ENCODE measurements at places on chromosomes 6 and 20.

DNA sequence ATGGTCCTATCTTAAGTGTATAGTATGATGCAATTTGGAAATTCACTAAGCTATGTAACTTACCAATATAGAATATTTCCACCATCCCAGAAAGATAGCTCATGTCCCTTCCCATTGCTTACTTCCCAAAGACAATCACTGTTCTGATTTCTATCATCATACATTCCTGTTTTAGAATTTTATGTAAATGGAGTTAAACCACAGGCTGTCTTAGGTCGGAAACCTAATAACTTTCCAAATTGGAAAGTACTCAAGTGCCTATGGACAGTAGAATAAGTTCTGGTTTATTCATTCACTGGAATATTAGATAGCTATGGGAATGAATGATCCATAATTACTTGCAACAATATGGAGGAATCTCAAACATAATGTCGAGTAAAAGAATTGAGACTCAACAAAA, 20.1 kb downstream of the ENPP3 start:
- DNase-seq = no peak

DNA sequence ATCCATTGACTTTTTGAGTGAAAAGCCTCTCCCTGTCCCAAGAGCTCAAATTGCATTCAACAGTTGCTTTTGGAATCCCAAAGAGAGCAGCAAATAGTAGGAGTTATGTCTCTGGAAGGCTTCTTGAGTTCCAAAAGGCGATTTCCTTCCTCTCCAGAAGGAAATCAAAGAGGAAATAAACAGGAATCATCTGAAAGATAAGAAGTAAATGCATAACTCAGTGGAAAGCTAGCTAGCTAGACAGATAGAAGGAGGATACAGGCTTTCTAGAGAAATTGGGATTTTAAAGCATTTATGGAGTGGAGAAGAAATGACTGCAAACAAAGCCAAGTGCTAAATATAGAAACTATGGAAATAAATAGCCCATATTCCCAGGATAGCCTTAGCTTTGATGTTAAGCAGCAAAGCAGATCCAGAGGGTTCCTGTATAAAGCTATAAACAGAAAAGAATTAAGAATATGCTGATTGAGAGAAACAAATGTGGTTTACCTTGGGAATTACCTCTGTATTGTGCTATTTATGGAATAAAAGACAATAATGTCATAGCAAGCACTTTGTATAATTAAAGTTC, 214.7 kb downstream of the PLCB1 start:
- no peak for DNase-seq

DNA sequence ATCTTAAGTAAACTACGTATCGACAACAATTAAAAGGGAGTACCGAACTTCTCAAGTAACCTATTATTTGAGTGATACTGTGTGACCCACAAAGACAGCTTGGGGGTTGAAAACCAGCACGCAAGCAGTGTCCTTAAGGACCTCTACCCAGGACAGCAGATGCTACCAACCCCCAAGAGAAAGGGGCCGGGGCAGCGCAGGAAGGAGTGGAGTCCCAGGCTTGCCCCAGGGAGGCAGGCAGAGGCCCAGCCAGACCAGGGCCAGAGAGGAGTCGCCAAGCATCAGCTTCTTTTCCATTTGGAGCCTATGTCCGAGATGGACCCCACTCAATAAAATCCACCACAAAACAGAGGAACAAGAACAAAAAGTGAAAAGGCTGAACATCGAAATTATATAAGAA, 11.9 kb downstream of the DIDO1 start:
- DNase-seq = no peak

- no peak for DNase-seq
Observed at GRCh38 chr6:137776786-137777686, 90.0 kb upstream of the TNFAIP3 start.

- no peak for DNase-seq
Observed at GRCh38 chr20:46168438-46168837, 50.3 kb downstream of the CD40 start.

DNA sequence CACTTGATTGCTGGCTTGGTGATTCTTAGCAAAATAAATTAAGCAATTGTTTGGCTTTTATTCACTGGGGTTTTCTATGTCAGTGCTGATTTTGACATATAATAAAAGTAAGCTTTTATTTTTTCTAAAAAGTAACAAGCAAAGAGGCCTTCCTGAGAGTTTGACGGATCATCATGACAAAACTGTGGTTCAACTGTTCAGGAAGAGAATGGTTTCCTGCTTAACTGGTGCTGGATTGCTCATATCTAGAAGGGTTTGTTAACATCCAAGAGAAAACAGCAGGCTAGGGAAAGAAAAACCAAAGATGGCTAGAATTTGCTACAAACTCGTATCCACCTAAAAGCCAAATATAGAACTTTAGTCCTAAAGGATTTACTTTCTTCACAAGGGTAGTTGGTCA, 21.2 kb downstream of the SERPINB1 start:
- DNase-seq = no peak

GRCh38 chr6:127684501-127684900, 107.5 kb downstream of the C6orf58 start:
- no peak for DNase-seq

GRCh38 chr6:11288065-11288464, 55.6 kb upstream of the NEDD9 start:
- DNase-seq = no peak

DNA sequence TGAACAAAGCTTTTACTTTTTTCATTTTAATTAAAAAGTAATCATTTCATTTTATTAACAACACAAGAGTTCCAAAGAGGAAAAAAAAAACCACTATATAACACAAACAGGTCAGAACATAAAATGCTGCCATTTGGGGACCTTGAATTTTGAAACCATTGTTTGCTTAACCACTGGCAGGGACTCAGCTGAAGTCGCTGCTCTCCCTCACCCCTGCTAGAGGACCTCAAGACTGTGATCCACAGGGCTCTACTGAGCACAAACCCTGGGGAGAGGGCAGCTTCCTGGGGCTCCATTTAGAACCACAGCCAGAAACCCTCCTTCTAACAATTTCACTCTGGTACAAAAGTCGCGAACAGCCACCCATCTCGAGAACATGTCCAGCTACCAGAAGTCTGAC, 28.8 kb downstream of the NCOA5 start:
- no peak for DNase-seq

GRCh38 chr20:43825051-43825402, 89.6 kb upstream of the TOX2 start:
- DNase-seq = no peak

GRCh38 chr6:63805808-63806572, 170.4 kb downstream of the PHF3 start:
- no peak for DNase-seq

DNA sequence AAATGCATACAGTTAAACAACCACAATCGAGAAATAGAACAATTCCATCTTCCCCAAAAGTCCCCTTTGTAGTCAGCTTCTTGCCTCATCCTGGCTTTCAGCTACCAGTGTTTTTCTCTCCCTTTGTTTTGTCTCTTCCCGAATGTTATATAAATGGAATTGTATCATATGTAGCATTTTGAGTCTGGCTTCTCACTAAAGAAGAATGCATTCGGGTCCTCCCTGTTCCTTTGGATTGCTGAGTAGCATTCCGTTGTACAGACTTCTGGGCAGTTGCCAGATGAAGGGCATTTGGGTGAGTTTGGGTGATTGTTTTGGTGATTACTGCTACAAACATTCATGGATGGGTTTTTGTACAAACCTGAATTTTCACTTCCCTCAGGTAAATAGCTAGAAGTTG, 27.8 kb downstream of the PRPH2 start:
- DNase-seq = no peak

GRCh38 chr6:39553029-39553428, 172.2 kb downstream of the KIF6 start:
- no peak for DNase-seq

DNA sequence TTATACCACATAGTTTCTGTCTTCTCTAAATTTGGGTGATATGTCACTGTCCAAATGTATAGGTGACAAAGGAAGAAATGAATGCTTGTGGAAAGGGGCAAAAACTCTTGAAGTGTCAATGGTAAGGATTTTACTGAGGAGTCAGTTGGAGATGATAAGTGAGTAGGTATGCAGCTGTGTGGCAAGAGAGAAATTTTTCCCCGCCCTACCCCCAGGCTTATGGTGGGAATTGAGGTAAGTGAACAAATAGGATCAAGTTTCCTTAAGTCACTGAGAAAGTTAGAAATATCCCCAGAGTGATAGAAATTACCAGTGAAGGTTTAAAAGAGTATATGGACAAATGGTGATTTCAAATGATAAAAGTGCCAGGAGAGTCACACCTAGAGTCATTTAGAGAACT, 11.8 kb downstream of the DSE start:
- DNase-seq = no peak

DNA sequence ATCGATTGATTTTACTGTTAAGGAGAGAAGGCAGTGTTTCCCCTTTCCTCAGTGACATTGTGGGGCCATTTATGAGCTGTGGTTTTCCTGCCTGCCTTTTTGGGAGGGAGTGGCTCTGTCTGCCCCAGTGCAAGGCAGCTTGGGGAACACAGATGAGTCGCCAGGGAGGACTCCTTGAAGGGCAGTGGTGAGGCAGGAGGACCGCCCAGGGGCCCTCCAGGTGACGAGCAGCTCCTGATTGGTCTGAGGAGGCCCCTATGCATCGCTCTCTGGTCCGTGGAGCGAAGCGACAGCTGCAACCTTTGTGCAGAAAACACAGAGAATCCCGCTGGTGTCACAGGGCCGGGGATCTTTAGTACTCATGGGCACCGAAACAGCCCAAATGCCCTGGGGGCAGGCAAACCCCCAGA, 100.3 kb downstream of the TMEM242 start:
- DNase-seq = no peak

DNA sequence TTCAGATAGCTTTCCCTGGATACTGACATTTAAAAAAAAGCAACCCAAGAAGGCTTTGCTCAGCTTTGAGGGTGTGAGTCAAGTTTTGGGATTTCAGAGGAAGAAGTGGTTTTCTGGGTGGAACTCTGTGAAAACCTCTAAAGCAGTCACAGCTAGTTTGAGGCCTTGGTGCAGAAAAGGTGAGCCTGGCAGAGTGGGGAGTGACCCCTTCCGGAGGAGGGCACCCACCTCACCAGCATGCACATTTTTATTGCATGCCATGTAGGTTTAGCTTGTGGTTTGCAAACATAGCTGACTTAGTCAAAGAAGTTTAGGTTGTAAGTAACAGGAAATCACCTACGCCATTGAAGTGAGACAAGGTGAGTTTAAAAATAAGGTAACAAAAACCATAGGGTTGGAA, 146.8 kb upstream of the PMEPA1 start:
- DNase-seq = no peak

DNA sequence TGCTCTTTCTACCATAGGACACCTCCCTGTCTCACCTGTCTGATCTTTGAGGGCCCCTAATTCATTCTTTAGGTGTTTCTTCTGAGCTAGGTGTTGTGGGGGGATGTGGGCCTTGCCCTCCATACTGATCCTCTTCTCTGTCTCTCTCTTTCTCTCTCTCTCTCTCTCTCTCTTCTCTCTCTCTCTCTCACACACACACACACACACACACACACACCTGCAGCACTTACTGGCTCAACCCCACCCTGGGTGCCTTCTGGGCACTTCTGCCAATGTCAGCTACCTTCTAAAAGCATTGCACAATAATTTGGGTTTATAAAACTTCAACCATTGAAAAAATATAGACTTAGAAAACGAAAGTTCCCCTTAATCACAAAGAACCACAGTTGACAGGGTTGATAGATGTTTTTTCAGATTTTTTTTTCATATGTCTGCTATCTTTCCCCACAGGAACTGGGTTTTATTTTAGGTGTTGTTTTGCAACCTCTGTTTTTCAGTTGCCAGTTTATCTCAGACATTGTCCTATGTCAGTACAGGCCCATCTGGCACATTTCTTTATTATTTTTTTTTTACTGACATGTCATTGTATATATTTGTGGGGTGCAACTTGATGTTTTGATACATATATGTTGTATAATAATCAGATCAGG, 28.1 kb downstream of the PKIG start:
- DNase-seq = no peak

DNA sequence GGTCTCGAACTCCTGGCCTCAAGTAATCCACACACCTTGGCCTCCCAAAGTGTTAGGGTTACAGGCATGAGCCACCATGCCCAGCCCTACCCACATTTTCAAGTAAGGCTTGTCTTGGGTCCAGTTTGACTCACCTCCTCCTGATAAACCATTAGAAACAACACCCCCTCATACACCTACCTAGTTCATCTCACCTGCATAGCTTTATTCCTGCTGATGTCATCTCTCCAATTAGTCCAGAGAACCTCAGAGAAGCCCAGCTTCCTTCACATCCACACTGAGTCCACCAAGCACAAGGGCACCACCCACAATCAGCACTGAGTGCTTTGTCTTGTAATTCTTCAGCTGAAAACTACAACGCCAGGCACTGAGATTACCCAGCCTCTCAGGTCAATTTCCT, 35.3 kb downstream of the KIF16B start:
- DNase-seq = no peak

GRCh38 chr6:37017606-37018197, 12.2 kb downstream of the FGD2 start:
- DNase-seq = no peak

GRCh38 chr20:46315311-46315710, 7.0 kb upstream of the CDH22 start:
- DNase-seq = no peak

- DNase-seq = no peak
Observed at GRCh38 chr6:112086744-112087135, 542 bp downstream of the TUBE1 start.

DNA sequence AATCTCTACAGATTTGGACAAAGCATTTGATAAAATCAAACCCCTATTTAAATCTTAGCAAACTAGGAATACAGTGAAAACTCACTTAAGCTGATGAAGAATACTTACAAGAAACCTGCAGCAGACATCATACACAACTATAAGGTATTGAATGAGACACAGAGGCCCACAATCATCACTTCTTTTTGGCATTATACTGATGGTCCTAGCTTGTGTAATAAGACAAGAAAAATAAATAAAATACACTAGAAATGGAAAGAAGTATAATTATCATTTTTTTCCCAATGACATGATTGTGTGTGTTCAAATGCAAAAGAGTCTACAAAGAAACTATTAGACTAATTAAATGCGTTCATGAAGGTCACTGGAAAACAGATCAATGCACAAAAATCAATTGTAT, 8.8 kb upstream of the OR2B6 start:
- no peak for DNase-seq

DNA sequence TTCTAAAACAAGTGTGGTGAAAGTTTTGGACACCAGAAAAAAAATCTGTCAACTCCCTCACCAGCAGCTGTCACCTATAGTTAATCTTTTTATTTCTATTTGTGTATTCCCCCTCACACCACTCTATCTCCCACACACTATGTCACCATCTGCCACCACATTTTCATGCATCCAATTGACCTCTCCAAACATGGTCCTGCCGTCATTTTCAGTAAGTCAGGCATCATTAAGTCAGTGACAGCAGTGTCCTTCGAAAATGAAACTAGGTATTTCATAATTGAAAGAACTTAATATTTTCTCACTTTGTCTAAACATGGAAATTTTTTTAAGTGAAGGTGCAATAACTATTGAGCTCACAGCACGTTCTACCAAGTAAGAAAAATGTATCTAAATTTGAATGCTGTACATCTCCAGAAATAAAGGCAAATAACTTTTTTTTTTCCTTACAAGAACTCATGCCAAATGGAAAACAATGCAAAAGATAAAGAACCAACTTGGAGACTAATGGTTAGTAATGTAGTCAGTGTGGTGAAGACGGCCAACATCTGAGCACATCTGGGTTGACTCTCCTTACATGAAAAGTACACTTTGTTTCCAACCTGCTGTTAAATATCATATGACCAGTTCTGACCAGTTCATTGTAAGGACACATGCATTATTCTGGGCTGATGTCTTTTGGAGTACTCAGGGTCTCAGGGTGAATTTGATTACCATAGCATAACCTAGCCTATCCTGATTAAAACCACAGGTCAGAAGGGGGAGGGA, 623.3 kb upstream of the MANEA start:
- DNase-seq = no peak

GRCh38 chr20:12061466-12061865, 143.8 kb downstream of the BTBD3 start:
- DNase-seq = no peak
